ENCODE measurements at places on chromosomes 6 and 20.

- no peak for DNase-seq
Observed at GRCh38 chr6:79602859-79603258, 28.3 kb upstream of the SH3BGRL2 start.

DNA sequence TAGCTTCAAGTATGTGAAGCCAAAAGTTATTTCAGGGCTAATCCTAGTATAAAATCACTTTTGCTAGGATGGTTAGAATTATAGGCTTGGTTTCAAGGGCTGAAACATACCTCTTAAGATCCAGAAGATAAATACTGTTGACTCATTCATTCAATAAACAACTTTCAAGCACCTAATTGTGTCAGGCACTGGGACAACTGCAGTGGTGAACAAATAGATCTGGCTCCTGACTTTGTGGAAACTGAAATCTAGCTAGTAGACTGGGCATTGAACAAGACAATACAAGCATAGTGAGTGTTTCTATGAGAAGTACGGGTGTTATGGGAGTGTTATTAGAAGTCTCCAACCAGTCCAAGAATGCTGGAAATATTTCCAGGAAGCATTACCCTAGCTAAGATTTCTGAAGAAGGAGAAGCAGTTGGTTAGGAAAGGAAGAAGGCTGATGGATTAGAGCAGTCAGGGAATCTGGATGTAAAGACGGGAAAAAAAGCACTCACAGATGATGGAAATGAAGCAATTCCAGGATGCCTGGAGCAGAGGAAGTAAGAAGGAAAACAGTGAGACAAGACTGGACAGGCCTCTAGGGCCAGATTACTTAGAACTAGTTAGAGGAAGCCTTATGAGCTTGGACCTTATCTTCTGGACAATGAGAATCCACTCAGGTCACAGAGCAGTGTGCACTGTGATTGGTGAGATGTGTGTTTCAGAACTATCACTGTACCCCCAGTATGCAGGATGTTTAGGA is 132.6 kb upstream of the RAB32 start:
- no peak for DNase-seq

DNA sequence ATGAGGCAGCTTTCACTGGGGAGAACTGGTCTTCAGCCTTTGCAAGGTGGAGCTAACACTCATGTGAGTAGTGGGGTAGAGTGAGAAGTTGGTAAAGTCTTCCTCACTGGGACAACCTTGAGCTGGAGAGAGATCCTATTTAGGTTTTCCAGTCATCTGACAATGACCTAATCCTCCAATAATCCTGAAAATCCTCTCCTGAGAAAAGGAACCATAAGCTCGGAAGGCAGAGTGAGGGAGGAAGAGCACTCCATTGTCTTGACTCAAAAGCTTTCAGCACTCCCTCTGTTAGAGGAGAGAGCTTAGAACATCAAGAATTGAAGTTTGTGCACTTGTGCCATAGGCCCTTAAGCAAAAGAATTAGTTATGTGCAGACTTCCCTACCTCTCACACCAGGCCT is 77.8 kb downstream of the TRAM2 start:
- no peak for DNase-seq

DNA sequence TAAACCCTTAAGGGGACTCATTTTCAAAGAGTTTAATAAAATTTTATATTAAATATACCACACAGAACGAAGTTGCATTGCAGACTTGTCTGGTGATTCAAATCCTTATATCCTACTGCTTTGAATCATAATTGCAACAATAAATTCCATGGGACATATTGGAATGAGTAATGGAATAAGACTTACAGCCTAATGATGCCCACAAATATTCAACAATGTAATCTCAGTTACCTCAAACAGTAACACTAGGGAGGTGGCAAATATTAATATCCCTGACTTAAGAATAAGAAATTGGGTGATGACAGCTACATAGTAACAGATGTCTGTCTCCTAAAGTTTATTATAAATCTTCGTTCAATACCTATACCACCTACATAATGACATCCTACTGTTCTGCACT is 52.6 kb downstream of the BMP5 start:
- no peak for DNase-seq

- DNase-seq = no peak
Observed at GRCh38 chr6:38354037-38354381, 285.7 kb downstream of the BTBD9 start.

DNA sequence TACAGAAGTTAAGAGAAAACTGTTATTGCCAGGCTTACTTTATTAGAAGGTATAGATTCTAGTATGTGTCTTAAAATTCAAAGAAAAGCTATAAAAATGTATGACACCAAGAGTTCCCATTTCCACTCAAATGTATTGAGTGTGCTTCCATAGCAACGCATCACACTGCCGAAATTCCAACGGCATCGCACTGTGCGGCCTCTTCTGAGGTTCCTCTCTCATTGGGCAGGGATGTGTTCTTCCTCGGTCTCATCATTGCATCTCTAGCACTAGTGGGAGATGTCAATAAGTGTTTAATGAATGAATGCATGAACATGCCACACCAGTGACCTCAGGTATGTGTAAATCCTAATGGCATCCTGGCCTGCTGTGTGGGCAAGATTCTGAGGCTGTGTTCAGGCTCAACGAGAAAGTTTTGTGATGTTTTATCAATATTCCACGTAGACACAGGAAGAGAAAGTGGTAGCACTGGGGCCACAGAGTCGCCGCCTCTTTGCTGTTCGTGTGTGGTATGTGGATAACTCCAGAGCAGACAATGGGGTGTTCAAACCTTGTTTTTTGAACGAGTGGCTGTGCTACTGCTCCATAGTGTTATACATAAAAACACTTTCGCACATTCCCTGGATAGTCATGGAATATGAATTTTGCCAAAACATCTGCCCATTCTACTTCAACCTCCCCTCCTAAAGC is 171.6 kb downstream of the ADGB start:
- DNase-seq = no peak

Measured in astrocyte of the cerebellum (primary cell).